Caki2 (cell line): ENCODE measurements at places on chromosomes 6 and 20. TPM values are rescaled to one million over a fixed set of nuclear protein-coding genes. Genes with fewer than 3 reads are reported as not detected.

- no peak for DNase-seq
These were observed 641.7 kb upstream of the GJE1 start for GRCh38 chr6:141490982-141491381.

- DNase-seq: no peak
These were observed 166.7 kb downstream of the PRKN start for GRCh38 chr6:162560891-162561290.

DNA sequence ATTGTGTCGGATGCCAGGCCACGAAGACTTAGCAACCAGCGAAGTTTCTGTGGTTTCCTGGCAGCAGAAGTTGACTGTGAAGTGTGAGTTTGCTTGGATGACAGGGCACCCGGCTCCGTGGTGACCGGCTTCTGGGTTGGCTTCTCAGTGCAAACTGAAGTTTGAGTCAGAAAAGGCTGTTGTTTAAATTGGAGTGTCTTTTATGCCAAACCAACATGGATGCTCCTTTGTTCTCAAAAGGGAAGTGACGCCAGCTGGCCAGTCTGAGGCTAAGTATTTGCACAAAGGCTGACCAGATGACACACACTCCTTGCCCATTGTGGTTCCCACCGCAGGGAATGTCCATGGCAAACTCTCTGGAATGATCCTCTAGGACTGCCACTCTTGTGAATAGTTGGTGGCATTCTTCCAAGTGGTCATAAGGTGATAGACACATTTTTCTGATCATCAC, 164.8 kb upstream of the QKI start:
- DNase-seq: no peak

DNA sequence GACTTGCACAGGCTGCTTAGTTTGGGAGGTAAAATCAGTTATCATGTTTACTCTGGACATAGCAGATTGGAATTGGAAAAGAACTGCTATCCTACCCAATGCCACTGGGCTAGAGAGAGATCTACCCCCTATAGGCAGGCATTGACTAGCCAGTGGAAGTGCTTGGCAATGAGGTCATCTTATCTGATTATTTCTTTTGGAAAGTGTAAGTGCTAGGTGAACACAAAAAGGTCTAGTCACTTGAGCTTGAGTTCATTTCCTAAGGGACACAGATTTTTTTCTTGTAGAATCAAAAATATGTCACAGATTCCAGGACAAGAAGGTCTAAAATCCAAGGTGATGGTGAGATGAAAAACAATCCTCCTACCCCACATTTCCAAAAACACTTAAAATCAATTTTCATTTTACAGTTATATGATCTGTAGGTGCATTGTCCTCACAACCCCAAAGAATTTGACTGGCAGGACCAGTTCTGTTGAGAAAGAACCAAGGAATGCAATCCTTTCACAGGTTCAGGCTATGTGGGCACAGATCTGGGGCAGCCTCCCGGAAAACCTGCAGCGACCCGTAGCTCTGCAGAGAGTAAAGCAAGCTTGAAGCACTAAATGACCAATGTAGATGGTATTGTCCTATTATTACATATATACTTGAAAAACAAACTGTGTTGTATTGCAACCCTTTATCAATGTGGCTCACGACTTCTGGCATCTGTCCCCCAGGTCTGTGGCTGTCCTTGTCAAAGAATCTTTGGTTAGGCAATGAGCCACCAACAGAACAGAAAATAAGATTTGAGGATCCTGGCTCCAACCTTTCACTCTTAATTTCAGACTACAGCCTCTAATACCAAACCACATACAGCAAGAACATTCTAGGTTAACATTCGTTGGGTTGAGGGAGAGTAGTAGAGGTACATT, 67.3 kb upstream of the ADTRP start:
- DNase-seq: no peak

GRCh38 chr6:144315226-144315980, 30.3 kb downstream of the UTRN start:
- DNase-seq: peak; percentile 21

DNA sequence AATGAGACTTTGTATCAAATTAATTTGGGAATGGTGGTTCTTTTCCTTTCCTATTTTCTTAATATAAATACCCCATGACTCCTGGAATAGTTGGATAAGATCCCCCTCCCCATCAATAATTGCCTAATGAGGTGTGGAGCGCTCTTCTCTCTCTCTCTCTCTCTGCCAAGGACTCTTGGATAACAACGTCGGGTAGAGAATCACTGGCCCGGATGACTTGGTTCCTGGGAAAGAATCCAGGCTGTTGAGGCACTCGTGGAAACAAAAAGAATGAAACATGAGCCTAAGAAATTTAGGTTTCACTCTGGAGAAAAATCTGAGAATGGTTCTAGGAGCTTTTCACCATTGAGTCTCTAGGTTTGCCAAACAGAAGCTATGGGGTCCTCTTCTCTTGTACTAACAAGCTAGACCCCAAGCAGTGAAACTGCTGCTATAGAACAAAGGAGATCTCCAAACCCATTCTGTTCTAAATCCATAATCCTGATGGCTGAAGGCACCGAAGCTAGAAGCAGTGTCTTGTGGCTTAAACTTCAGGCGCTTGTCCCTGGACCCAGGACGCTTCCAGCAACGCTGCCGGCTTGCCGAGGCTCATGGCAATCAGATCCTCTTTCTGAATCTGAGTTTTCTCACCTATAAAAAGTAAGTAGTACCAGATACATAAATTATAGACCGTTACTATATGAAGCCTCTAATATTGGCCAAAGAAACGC, 241.6 kb upstream of the BTBD3 start:
- DNase-seq: no peak

The DEFB132 gene
- total RNA-seq: not detected in 2 replicates

DNA sequence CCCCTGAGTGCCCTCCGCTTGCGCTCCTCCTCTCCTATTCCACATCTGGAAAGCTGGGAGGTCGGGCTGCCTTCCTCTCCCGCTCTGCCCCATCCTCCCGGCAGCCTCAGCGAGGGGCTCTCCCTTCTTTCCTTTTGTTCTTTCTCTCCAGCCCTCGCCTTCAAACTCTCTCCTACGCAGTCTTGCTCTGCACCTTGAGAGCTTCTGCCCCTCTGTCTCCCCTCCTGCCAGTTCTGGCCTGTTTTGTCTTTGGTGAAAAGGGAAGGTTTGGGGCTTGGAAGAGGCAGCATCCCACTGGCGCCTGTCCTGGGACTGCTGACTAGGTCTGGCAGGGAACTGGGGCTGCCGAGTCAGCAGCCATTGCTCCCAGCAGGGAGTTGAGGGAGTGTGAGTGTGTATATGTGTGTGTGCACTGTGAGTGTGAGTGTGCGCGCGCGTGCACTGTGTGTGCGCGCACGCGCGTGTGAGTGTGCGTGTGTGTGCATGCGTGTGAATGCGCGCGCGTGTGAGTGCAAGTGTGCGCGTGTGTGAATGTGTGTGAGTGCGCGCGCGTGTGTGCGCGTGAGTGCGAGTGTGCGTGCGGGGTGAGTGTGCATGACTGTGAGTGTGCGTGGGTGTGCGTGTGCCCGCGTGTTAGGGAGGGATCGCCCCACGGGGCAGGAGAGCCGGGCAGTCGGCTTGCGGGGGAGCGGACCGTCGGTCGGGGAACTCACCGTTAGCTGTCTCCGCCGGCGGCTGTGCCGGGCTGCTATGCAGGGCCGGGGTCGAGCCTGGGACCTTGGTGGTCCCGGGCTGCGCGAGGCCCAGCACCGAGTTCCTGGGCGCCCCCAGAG, 523 bp downstream of the CPXM1 start:
- DNase-seq: no peak

The OR12D2 gene
- total RNA-seq: not detected in 2 replicates

GRCh38 chr6:84072442-84072997, 38.9 kb downstream of the MRAP2 start:
- no peak for DNase-seq

DNA sequence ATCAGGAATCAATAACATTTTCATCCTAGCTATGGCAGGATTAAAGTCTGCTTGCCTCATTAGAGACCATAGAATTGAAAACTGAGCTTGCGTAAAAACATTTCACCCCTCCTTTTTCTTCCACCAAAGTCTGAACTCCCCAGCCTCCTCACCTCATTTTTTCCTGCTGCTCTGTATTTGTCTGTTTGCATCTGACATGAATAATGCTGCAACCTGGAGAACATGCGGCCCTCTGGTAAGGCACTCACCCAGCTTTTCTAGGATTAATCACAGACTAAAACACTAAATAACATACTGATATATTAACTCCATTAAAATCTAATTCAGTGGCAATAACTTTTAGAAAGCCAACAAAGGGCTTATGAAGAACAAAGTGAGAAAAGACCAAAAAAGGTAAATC, 677.7 kb upstream of the NRSN1 start:
- no peak for DNase-seq

- no peak for DNase-seq
These were observed 35.0 kb upstream of the CD93 start for GRCh38 chr20:23120936-23121750.

The FAXC gene
- total RNA-seq: 8.5 and 16.0 TPM in 2 replicates

DNA sequence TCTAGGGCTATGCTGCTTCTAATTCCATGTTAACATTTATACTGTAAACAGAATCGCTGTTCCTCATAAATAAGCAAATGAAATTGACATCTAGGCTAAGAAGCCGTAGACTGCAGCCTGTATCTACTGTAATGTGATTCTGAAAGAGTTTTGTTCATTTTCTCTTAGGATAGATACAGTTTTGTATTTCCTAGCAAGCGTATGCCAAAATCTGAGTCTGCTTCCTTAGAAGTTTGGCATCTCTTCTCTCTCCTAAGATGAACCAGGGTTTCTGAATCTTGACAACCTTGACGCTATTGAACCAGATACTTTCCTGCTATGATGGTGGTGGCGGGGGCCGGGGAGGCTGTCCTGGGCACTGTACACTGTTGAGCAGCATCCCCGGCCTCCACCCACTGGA, 198.0 kb downstream of the TSHZ2 start:
- no peak for DNase-seq

GRCh38 chr6:81451787-81452186, 300.7 kb downstream of the TENT5A start:
- peak; percentile 60 for DNase-seq

DNA sequence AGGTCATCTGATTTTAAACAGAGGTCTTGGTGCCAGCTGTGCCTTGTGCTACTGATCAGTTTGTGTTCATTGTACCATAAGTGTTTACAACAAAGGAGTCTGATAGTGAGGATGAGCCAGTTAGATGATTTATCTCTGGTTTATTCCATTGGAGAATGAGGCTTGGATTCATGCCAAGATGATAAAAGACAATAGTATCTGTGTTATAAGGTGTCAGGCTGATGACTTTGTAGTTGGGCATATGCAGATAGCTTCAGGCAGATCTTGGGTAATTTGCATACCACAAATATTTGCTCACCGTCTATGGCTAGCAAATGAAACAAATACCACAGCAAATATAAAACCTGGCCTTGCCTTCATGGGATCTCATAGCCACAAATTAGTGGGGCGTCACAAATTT, 43.3 kb upstream of the PHACTR2 start:
- DNase-seq: no peak

- no peak for DNase-seq
These were observed 19.3 kb upstream of the AKIRIN2 start for GRCh38 chr6:87721311-87721710.

The UNC5CL gene
- 1.1 and 4.4 TPM in 2 replicates for total RNA-seq

The ENPP5 gene
- total RNA-seq: 0.09 and 0.74 TPM in 2 replicates

GRCh38 chr6:9308284-9308683, 872.9 kb upstream of the SLC35B3 start:
- no peak for DNase-seq

- DNase-seq: no peak
These were observed 64.2 kb downstream of the FKBP5 start for GRCh38 chr6:35624341-35625070.

DNA sequence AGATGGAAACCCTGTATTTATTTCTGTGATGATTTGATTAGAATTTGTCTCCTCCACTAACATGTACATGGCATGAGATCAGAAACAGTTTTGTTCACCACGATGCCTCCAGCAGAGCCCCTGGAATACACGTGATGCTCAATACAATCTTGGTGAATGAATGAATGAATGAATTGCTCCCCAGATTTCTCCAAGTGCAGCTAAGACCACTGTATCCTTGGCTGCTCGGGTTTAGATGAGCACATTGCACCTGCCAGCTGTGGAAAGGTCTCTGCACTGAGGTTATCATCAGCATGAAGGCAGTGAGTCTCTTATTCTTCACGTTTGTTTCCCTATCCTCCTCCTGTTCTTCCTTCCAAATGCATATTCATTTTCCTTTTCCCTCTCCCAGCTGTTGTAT, 17.9 kb downstream of the CASS4 start:
- no peak for DNase-seq

DNA sequence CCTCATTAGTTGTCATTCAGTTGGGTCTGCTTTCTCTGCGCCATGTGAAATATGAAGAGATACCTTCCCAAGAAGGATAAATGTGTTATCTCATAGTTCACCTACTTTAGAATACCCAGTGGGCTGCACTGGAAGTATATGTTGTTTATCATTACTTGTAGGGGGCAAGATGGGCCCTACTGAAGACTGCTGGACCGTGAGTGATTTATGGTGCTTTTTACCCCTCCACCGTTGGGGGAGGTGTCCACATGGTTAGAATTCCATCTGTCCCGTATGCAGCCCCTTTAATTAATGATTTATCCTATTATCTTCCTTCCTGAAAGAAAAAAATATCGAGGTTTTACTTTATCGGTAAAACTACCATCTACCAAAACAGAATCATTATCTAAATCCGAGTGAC, 97.0 kb downstream of the TSHZ2 start:
- DNase-seq: no peak

DNA sequence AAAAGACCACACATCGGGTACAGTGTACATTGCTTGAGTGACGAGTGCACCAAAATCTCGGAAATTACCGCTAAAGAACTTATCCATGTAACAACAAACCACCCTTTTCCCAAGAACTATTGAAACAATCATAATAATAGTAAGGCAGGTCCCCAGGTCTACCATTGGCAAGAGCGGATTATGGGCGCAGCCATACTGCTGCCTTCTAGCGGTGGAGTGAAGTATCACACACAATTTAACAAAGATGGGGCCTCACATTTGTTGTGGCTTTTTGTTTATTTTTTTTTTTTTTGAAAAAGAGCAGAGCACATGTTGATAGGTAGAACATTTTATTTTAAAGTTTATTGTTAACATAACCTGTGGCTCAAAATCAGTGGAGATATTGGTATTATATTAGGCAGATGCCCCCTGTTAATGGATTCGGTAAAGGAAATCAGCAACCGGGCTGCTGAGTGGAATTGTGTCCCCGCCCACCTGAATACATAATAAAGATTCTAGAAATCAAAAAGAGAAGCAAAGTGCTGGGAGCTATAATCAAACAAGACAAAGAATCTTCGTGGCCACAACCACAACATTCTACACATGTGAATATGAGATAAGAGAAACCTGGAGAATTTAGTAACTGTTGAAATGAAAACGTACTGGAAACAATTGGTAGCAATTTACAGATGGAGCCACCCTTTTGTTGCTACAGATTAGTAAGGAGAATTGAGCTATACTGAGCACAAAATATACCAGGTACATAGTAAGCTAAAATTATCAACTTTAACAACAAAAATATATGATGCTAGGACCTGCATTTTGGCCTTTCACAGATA, 94.2 kb upstream of the EXOC2 start:
- no peak for DNase-seq

- DNase-seq: no peak
These were observed 295.3 kb upstream of the FOXQ1 start for GRCh38 chr6:1016329-1017302.

The BTNL2 gene
- not detected in 2 replicates for total RNA-seq

The SLC22A23 gene
- total RNA-seq: 3.6 and 10.1 TPM in 2 replicates
